ENCODE measurements at places on chromosomes 3 and 15.

GRCh38 chr15:40930430-40931299 lies 1.5 kb downstream of the DLL4 start:
- DNase-seq = no peak

DNA sequence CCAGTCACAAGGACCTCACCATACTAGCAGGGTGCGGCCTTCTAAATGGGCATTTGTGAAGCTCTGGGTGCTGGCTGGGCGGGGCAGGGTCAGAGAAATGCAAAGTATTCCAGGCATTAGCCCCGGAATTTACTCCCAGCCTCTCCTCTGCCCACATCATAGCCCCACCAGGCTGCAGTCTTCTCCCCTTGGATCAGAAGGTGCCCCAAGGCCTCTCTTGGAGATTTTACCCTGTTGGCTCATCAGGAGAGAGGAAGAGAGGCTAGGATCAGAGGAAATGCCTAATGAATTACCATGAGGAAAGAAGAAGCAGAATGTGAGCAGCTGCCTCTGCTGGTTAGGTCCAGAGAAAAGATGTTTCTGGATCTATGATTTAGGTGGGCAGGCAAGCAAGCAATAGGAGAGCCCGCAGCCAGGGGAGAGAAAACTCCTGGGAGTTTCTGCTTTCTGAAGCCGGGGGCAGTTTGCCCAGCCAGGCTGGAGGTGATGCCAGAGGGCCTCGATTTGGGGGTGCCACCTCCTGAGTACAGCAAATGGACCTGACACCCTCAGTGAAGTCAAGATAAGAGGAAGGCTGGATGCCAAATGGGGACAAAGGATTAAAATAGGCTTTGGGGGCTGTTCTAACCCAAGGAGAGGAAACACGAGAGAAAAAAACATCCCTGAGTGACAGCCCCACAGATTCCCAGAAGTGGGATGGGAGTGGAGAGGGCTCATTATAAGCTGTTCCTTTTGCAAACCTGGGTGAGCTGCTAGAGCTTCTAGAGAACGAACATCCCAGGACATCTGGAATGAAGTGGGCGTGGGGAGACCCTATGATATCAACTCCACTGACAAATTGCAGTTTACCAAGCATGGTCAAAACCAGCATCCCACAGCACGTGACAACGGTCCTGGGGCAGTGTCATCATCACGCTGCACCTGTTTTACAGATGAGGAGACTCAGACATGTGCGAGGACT lies 65.4 kb downstream of the BDH1 start:
- DNase-seq = no peak

GRCh38 chr3:189204167-189204866 lies 32.5 kb downstream of the TPRG1 start:
- no peak for DNase-seq

- no peak for DNase-seq
These were observed 6.1 kb downstream of the MINDY4B start for GRCh38 chr3:150899141-150899540.

- no peak for DNase-seq
These were observed 143.0 kb downstream of the RYR3 start for GRCh38 chr15:33453761-33454160.

GRCh38 chr15:74206801-74207281 lies 4.3 kb upstream of the STRA6 start:
- no peak for DNase-seq

- no peak for DNase-seq
These were observed 1.1 kb downstream of the GRAMD2A start for GRCh38 chr15:72196409-72197040.

GRCh38 chr3:196235452-196236122 lies 19.3 kb downstream of the SLC51A start:
- no peak for DNase-seq

GRCh38 chr3:33171580-33171979 lies 47.0 kb downstream of the SUSD5 start:
- DNase-seq = no peak

DNA sequence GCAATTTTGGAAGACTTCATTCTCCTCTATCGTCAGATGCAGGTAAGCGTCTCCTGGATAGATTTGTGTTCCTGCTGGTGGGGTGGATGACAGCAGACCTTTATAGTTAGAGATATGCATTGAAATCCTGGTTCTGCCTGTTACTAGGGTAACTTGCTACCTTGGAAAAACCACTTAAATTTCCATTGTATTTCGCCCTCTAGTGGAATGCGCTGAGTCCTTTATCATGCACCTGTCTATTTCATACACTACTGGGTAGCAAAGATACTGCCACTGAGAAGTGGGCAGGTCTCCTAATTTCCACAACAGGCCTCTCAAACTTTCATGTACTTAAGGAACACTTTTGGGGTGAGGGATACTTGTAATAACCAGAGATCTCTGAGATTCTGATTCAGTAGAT lies 209.5 kb upstream of the SUCLG2 start:
- DNase-seq = no peak

- DNase-seq = no peak
These were observed 72.3 kb upstream of the LRIG1 start for GRCh38 chr3:66572938-66573710.

DNA sequence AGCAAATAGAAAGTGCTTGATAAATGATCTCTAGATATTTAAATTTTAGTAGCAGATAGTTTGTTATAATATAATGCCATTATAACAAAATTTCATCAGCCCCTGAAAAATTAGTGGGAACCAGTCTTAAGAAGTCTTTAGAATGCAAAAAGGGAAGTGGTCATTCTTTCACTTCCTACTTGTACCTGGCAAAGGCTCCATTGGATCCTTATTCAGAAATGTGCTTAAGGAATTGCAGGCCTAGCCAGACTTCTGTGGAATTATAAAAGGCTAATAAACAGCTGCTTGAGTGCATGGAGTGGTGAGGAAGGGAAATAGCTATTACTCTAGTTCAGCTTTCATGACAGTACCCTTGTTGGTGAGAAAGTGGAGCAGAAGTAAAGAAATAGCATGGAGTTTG lies 24.2 kb downstream of the PPM1L start:
- no peak for DNase-seq

GRCh38 chr3:188471723-188472122 lies 317.8 kb downstream of the LPP start:
- DNase-seq = no peak

GRCh38 chr3:113896930-113897329 lies 50.9 kb upstream of the ZDHHC23 start:
- DNase-seq = no peak

DNA sequence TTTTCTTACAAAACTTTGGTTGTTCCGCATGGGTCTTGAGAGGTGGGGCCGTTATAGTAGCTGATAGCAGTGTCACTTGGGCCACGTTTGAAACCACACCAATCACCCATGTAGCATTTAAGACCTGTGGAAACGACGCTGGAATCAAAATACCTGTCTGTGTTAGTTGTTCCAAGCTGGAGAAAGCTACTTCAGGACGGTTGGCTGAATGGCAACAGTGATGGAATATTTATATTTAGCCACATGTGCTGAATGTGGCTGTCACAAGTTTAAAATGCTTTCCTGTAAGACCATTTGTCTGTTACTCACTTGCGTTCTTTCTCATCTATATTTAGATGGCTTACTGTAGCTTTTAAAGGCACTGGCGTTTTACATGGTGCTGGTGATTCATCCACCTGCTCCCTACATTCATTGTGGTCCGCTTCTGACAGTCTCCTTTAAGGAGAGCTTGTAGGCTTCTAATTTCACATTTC lies 1.4 kb downstream of the DNAJA4 start:
- no peak for DNase-seq

DNA sequence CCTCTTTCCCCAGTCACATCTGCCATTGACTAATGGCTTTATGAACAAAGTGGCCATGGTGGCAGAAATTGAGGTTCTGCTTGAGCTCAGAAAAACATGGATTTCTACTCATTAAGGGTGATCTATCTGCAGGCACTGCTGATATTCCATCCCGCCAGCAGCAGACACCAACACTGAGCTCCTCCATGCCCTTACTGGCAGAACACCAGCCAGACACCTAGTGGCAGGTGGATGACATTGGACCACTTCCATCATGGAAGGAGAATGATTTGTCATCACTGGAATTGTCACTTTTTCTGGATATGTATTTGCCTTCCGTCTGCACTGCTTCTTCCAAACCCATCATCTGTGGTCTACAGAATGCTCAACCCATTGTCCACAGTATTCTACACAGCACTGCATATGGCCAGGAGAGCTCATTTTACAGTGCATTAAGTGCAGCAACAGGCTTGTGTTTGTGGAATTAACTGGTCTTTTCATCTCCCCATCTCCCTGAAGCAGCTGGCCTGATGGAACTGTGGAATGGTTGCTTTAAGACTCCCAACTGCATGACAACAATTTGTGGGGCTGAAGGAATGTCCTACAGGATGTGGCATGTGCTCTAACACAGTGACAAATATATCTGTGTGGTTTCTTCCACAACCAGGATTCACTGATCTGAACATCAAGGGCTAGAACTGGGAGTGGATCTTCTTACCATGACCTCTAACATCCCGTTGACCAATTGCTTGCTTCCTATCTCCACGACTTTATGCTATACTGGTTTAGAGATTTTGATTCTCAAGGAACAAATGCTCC lies 103.4 kb downstream of the WNT7A start:
- DNase-seq = no peak

GRCh38 chr3:154316974-154317767 lies 7.1 kb downstream of the DHX36 start:
- DNase-seq = no peak

DNA sequence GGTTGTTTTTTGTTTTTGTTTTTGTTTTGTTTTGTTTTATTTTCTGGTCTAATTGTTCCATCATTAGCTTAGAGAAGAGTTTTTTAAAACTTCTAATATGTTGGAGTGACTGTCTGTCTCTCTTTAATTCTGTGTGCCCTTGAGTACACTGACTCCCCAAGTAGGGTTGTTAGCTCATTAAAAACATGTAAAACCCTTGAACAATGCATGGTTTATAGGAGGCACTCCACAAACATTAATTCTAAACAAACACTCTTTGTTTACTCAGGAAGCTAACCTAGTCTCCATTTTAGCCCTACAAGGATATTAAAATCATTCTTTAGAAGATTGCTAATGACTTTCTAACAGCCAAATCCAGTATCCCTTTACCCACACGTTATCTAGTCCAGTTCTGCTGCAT lies 100.5 kb downstream of the CGGBP1 start:
- DNase-seq = no peak

DNA sequence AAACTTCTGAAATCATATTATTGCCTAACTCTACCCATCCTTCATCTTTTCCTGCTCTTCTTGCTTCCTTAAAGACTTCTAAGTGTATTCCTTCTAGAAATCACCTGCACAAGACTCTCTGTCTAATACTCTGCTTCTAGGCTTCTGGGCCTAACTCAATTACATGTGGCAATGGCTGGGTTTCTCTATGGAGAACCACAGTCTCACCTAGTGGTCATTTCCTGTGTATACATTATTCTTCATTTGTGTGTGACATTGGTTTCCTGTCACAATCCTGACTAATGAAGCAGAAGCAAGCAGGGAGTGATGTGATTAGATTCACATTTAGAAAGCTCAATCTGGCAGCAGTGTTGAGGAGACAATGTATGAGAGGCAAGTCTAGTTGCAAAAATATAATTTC lies 16.9 kb upstream of the CLDN1 start:
- no peak for DNase-seq

DNA sequence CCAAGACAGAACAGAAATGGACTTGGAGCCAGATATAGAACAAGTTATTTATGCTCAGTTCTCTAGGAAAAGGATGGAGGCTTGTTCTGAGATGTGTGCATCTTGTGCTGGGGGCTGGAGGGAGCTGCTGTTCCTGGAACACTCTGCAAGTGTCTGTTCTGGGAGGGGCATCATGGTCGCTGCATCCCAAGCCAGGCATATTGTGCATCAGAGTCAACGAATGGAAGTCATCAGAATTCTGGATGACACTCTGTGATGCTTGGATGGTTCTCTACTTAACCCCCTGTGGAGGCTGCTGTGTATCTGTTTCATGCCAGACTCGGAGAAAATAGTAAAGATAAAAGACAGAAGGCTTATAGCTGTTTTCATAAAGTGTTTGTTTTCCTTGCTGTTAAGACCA lies 34.7 kb downstream of the RPL22L1 start:
- DNase-seq = peak; percentile 61

DNA sequence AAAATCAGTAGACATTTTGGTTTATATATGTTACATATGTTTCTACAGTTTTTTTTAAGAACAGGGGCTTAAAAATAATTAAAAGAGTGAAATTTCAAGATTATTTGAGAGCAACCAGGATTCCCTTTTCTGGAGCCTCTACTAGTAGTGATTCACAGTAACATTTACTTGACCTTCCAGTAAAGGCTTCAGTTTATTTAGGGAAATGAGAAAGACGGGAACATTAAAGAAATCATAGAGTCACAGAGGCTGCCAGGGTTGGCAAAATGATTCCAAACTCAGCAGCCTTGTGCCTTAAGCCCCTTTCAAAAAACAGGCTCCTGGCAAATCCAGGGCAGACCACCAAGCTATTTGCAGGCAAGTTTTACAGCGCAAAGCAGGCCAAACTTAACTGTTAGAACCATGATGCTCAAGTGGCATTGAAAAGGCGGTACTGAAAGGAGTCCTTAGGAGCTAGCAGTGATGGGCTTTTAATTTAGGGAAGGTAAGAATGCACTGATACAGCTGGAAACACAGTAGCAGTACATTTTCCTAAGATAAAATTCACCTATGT lies 201.1 kb upstream of the ADAMTS9 start:
- DNase-seq = no peak

DNA sequence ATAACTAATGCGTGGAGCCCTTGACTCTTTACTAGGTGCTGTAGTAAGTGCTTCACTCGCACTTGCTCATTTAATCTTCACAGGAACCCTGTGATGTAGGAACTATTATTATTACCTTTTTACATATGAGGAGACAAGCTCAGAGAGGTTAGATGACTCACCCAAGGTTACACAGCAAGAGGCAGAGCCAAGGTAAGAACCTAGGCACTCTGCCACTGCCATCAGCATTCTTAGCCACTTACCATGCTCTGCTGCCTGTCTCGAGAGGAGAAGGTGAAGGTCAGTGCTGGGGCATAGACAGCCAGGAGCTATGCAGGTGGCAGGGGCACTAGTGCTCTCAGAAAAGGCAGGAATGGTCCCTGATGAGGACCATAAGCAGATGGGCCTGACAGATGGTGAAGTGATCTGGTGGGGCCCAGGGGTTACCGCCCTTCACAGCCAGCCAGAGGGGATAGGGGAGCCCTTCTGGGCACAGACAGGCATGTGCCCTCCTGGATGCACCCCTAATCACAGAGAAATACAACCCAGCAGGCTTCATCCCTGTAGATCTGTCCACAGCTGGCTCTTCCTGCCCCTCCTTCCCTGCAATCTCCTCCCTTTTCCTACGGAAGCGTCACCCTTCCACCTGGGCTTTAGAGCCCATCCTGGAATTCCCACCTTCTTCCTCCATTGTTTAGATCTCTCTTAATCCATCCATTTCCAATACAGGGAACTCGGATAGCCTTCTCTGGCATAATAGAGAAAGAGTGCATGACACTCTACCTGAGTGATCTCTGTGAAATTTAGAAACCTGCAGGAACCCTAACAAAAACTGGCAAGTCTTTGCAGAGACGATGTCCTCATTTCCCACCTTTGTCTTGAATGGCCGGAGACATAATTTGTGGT lies 26.9 kb downstream of the ABTB1 start:
- DNase-seq = no peak

DNA sequence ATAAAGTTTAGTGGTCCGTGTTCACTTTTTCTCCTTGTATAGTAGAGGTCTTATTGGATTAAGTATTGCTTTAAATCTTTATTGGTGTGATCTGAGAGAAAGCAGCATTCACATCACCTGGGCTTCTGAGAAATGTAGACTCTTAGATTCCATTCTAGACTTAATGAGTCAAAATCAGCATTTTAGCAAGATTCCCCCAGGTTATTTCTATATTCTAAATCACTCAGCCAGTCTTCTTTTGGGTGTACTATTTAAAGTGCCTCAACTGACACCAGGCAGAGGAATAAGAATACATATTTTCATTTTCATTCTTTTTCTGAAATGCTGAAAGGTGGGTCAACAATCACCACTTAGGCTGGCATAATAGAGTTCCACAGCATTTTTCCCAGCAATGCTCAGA lies 481.7 kb downstream of the TUSC7 start:
- no peak for DNase-seq

All from left renal cortex interstitium (tissue), 4 donors.